ENCODE measurements at places on chromosomes 6 and 20.

DNA sequence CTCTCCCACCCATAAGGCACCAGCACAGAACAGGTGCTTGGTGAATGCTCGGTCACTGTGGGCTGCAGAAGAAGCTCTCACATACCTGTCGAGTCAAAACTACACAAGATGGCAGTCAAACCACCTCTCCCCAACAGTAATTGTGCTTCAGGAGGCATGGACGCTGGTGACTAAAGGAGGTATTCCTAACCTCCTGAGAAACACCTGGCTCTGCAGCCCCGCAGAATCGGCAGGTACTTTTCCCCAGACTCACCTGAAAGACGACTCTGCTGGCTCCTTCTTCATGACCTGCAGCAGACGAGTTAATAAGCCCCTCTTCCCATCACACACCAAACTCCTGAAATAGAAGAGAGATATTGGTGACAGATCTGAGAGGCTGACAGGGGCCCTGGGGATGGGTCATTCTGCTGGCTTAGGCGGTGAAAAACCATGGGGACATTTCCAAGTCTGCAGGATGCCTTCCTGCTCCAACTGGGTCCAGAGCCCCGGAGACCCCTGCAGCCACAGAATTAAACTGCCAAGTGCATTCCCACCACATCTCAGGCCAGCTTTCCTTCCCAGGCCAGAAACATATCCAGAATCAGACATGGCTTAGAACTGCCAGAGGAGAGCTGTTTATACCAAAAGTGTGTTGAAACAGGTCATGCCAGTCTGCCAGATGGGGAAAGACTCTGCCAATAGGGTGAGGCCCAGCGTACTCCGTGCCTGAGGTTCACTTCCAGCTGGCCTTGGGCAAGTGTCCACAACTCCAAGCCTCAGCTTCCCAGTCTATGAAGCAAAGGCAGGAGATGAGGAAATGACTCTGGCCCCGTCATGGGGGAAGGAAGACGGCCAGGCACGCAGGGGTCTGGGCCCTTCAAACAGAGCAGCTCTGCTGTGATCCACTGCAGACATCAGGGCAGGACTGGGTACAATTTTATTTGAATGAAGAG lies 53.0 kb downstream of the MYH7B start:
- no peak for DNase-seq

GRCh38 chr20:62570403-62570802 lies 71.9 kb upstream of the SLCO4A1 start:
- DNase-seq, result no peak

GRCh38 chr6:32167154-32167760 lies 2.9 kb downstream of the EGFL8 start:
- no peak for DNase-seq

GRCh38 chr6:77097940-77098339 lies 365.4 kb downstream of the HTR1B start:
- DNase-seq, result no peak

- peak; percentile 41 for DNase-seq
These were observed 70.0 kb downstream of the SNX5 start for GRCh38 chr20:17898548-17898994.

DNA sequence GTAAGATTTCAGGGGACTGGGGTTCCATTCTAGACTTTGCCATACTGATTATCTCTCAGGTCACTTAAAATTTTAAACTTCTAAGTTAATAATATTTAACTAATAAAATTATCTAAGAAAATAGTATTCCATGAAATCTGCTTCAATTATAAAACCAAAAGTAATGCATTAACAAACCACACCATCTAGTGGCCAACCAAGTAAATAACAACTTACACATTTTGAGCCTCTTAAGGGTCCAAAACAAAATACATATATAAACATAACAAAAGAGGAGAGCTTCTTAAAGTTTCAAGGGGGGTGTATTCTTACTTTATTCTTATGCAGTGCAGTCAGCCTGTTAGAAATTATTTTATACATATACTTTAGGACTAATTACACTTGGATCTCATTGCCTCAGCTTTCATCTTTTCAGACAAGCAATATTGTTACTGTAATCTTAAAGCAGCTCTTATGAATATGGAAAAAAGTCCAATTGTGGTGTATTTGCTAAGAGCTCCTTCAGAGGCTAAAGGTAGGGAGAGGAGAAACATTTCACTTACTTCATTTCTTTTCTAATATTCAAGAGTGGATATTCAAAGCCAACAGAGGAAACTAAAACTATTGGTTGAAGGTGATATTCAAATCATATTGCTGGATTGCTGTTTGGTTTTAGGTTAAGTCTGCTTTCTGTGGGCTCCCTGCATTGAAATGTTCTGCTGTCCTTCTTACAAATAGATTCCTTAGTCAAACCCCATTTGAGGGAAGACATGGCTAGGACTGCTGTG lies 199.7 kb upstream of the SIM1 start:
- DNase-seq, result no peak

- no peak for DNase-seq
These were observed 4.4 kb downstream of the PARD6B start for GRCh38 chr20:50735813-50736212.

DNA sequence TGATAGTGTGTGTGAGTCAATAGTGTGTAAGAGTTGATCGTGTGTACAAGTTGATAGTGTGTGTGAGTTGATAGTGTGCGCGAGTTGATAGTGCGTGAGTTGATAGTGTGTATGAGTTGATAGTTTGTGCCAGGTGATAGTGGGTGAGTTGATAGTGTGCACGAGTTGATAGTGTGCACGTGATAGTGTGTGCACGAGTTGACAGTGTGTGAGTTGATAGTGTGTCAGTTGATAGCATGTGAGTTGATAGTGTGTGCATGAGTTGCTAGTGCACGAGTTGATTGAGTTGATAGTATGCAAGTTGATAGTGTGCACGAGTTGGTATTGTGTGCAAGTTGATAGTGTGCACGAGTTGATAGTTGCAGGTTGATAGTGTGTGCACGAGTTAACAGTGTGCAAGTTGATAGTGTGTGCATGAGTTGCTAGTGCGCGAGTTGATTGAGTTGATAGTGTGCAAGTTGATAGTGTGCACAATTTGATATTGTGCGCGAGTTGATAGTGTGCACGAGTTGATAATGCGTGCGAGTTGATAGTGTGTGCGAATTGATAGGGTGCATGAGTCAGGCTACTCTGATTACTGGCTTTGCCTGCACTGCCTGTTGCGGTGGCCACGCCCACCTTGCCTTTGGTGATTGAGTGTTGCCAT lies 35.8 kb upstream of the IYD start:
- DNase-seq, result no peak

DNA sequence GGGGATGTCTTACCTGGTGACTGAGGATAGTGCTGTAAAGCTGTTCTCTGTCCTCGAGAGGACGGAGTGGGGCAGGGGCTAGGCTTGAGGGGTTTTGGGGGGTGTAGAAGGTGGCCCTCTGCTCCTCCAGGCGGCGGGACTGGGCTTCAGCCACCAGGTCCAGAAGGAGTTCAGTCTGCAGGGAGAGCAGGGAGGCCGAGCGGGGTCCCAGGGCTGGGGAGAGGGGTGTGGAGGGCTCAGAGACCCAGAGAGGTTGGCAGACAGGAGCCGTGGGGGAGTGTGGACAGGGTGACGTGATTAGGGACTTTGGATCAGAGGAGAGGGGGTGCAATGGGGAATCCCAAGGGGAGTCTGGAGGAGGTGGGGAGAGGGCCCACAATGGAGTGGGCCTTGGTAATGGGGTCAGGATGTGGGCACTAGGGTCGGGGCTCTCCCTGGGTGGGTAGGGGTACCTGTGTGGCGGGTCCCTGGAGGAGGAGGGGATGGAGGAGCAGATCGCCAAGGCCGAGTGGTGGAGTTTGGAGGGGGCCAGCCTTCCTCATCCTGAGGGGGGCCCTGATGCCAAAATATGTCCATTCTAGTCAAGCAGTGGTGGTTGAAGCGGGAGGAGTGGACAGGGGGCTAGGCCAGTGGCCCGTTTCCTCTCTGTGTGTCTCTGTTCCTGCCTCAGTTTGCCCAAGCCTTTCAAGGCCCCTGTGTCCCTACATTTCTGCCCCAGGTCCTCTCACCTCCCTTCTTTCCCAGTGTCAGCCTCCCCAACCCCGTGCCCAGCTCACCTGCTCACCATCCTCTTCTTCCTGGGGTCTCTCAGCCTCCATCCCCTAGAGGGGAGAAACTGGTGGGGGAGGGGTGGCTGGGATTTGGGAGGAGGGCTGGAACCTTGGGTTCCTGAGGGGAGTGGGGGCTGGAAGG lies 491 bp downstream of the GPSM3 start:
- no peak for DNase-seq

DNA sequence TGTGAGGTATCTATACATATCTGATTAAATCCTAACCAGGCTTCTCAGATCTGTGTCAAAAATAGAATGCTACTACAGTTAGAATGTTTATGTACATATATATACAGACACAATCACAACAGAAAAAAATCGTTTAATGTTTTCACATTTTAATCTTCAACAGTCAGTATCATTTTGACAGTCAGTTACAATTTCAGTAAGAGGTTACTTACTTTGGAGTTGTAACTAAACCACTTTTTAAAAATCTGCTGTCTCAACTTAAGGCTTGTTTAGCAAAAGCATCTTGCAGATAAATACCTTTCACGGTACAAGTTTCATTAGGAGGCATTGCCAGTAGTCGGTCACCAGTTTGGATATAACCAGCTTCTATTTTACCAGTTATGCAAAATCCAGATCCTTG lies 32.3 kb upstream of the ALDH8A1 start:
- DNase-seq, result no peak

GRCh38 chr6:69732045-69732444 lies 64.8 kb downstream of the LMBRD1 start:
- DNase-seq, result no peak

- no peak for DNase-seq
These were observed 23.4 kb upstream of the VEGFA start for GRCh38 chr6:43746613-43747102.

DNA sequence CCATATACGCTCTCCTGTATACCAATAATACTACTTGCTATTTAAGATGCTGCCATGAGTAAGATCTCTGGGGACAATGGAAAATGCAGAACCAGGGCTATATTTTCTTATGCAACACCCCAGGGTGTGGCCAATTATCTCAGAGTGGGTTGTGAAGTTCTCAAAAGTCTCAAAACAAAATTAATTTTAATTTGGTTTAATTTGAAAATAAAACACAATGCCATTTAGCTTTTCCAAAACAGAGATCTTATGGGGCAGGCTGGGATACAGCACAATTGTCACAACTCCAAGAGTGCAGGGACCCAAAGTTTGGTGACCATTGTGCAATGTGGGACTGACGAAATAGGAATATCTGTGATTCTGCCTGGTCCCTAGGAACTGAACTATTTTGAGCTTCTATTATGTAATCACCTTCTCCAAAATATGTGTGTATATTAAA lies 43.1 kb downstream of the MBOAT1 start:
- DNase-seq, result no peak

GRCh38 chr6:6676910-6677441 lies 88.5 kb downstream of the LY86 start:
- peak; percentile 76 for DNase-seq

- no peak for DNase-seq
These were observed 2.5 kb downstream of the KCNK5 start for GRCh38 chr6:39226639-39227329.

GRCh38 chr6:110102411-110102810 lies 77.1 kb downstream of the WASF1 start:
- DNase-seq, result no peak

DNA sequence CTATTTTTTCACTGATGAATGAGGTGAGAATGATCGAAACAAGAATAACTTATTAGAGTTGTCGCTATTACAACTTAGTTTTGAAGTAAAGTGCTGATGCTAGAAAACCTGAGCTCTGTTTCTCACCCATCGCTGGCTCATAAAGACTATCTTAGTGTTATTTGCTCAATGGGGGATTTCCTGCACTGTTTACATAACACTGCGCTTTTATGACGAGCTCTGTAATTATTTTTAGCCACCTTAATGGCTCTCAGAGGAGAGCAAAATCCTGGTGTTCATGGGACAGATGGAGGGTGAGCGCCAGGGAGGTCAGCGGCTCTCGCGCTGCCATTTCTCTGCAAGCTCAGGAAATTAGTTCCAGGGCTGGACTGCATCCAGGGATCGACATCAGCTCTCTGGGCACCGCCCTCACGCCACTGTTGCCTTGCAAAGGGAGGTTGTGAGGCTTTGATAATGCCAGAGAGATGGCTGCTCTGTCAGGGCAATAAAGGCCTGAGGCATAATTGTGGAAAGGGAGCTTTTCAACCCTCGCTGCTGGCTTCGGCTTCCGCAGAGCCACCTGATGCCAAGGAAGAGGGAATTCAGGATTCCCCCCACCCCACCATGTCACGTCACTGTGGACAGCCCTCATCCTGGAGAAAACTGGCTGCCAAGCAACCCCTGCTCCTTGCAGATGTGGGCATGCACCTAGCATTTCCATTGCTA lies 72.0 kb downstream of the DACT2 start:
- no peak for DNase-seq

- no peak for DNase-seq
These were observed 122.8 kb upstream of the ZNF217 start for GRCh38 chr20:53716395-53716794.

DNA sequence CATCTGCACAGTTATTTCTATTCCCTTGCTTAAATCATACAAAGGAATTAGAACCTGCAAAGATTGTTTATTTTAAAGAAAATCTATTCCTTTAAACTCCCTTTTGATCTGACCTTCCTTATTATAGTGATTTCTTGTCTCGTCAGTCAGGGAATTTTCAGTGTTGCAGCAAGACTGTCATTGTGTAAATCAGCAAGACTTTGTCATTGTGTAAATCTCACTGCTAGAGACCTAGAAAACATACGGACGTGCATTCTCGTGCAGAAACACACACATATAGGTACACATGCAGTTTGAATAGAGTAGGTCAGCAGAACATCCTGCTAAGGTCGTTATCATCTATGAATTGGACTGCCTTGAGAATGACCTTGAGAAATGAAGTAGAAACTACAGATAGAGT lies 6.2 kb upstream of the SGK1 start:
- DNase-seq, result no peak

- DNase-seq, result no peak
These were observed 117.2 kb downstream of the SOBP start for GRCh38 chr6:107607116-107607515.

DNA sequence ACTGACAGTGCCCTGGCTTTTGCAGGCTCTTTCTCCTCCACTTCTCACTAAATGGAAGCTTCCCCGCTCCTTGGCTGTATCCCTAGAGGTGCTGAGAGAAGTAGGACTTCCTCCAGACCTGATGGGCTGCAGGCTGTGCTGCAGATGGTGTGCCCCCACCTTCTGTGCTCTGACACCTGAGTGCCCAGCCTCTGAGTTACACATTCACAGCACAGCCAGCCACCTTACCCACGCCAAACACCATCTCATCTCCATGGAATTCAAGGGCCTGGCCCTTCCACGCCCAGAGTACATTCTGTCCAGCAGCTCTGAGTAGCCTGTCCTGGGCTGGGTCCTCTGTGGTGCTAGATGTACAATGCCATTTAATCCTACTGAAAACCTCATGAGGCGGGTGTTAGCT lies 5.3 kb downstream of the SFTA2 start:
- DNase-seq, result no peak

- DNase-seq, result no peak
These were observed at the start of gene KIAA1755 for GRCh38 chr20:38260378-38261053. Gene KIAA1755, minus strand, starts transcription at chr20:38260735. Its CDS starts 235 bp downstream, at chr20:38260500.
